Activated CD8-positive, alpha-beta T cell treated with anti-CD3 and anti-CD28 coated beads for 36 hours (primary cell): ENCODE measurements at places on chromosomes 7 and 10.

GRCh38 chr10:129383651-129384050, 83.4 kb upstream of the MGMT start:
- DNase-seq = no peak

GRCh38 chr7:43628431-43628830, 45.5 kb downstream of the STK17A start:
- no peak for DNase-seq

GRCh38 chr7:22631730-22632129, 95.3 kb upstream of the IL6 start:
- no peak for DNase-seq

DNA sequence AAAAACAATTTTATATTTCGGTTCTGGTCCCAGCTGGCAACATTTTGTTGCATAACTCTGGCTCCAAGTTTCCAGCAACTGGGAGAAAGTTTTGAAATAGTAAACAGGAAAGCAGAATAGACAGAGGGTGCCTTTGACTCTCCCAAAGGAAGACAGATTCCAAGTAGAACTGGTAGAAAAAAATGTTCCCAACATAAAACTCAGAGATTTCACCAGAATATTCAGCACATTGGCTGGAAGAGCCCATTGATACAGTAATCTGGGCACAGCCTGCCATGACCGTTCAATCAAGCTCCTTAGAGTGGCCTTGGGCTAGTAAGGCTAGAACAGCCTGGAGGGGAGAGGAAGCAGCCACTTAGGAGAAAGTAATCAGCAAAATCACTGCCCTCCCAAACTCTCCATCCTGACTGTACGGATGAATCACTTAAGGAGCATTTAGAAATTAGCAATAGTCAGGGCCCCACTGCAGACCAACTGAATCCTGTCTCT, 120.4 kb downstream of the CUBN start:
- DNase-seq = no peak

- no peak for DNase-seq
These were observed 1127.7 kb downstream of the REEP3 start for GRCh38 chr10:64648915-64649314.

GRCh38 chr7:25565949-25566348, 337.7 kb upstream of the NPVF start:
- DNase-seq = peak; percentile 75

DNA sequence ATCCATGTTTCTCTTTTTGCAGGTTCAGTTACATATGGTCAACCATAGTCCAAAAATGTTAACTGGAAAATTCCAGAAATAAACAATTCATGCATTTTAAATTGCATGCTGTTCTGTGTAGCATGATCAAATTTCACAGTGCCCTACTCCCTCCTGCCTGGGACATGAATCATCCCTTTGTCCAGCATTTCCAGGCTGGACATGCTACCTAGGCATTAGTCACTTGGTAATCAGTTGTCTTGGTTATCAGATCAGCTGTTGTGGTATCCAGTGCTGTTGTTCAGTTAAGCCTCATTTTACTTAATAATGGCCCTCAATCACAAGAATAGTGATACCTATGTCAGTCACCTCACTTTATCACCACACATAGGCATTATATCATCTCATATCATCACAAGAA, 7.3 kb upstream of the PNLIP start:
- DNase-seq = no peak

DNA sequence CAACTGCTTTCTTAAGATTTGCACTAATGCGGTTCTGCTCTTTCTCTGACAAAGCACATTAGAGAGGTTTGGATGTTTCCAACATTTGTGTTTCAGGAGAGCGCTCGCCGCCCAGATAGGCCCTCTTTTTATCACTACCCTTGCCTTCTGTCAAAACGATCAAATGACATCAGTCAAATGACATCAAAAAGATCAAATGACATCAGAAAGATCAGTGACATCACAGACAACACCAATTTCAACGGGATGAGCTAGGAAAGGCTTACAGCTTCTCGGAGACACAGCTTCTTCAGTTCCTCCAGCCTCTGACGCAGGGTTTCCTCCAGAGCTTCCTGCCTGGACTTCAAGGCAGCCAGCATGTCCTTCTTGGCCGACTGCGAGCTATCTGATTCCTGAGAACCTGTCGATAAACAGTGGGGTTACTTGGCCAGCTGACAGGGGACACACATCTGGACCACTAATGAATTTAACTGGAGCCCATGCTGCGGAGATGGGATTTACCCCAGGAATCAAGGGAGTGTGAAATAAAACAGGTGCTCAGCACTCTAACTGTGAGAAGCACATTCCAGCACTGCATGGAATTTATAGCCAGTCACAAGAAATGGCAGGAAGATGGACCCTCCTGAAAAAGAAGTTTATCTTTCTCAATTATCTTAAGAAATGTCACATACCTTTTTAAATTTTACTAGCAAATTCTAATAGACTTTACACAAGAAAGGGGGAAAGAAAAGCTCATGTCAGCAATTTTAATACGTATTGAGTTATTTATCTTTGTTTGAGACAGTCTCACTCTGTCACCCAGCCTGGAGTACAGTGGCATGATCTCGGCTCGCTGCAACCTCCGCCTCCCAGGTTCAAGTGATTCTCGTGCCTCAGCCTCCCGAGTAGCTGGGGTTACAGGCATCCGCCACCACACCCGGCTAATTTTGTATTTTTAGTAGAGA, 88.2 kb downstream of the PRPF18 start:
- no peak for DNase-seq

DNA sequence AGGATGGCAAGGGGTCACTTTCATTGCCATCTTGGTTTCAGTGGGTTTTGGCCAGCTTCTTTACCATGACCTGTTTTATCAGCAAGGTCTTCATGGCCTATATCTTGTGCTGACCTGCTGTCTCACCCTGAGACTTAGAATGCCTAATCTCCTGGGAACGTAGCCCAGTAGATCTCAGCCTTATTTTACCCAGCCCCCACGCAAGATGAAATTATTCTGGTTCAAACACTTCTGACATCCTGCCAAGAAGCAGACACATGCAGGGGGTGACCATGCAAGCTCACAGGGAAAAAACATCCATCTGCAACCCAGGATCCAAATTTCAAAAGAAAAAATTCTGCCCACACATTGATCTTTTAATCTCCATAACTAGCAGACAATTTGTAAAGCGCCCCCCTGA, 88.4 kb upstream of the EEPD1 start:
- DNase-seq = no peak

DNA sequence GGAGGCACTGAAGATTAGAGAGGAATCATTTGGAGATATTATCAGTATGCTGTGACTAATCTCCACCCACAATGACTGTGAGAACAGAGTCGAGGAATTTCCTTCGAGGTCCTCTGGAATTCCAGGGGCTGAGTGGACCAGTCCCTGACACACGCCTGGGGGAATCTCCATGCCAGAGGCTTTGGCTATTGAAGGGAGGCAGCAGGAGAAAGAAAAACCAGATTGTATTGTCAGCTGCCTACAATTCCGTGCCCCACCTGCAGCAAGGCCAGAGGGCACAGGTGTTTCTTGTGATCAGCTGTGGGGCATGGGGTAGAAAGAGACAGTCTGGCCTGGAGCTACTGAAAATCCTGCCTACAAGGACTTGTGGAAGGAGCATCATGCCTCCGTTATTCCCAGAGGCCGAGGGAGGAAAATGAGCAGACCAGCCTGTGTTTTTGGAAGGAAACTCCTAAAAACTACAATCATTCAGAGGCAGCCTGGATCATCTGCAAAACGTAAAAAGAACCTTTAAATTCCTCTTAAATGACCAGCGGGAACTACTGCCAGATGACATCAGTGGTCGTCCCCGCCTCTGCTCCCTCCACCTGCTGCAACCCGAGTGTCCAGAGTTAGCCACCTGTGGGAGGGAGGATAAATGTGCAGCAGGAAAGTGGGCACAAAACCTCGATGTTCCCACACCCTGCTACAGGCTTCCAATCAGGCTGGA, 25.4 kb upstream of the ANK3 start:
- DNase-seq = no peak

GRCh38 chr10:21675157-21675796, 141.2 kb downstream of the MLLT10 start:
- DNase-seq = peak; percentile 55
